Dermis blood vessel endothelial cell (primary cell): ENCODE measurements at places on chromosomes 16 and 17.

- DNase-seq: no peak
Measured at GRCh38 chr17:12422651-12423050, 243.0 kb upstream of the MYOCD start.

- DNase-seq: peak; percentile 100
Measured at GRCh38 chr16:30657866-30658730, at the start of gene FBRS. TSS of gene FBRS (plus strand) at chr16:30658431. CDS start at chr16:30659519, 1,088 bp downstream.

DNA sequence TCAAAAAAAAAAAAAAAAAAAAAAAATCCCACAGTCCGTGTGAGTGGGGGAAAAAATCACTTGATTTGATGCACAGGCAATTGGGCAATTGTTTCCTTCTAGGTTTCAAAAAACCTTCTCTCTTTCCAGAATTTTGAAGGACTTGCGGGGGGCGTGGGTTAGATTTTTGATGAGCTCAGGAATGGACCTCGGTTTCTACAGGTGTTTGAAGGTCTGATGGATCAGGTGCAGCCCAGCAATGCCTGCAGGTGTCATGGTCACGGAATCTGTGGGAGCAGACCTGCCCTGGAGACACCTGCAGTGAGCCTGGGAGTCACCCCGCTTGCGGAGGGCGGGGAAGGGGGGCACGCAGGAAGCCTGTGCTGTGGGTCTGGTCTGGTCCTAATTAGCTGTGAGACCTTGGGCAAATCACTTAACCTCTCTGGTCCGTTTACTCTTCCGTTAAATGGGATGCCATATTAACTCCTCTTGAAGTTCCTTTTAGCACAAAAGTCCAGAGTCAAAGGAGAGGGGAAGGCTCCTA lies 174.2 kb downstream of the IRF8 start:
- DNase-seq: no peak

GRCh38 chr17:37640015-37640414 lies 3.2 kb downstream of the DDX52 start:
- DNase-seq: peak; percentile 5

DNA sequence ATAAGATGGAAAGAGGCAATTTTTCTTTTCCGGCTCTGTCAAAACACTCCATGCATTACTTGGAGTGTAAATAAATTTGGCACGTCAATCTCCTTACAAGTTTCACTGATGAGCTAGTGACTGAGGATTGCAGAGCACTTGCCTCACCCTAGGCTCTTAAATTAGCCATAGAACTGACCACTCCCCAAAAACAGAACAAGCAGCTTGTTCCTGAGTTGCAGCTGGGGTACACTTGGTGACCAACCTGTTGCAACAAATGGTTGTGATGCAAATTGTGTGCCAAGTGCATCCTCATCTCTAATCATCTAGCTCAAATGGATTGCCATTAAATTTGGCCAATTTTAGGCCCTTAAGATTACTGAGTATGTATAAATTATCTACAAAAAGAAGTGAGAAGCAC lies 67.0 kb downstream of the CACNG1 start:
- DNase-seq: no peak

GRCh38 chr17:74704544-74704943 lies 8.2 kb downstream of the CD300LF start:
- DNase-seq: no peak

GRCh38 chr16:84045001-84045817 lies 2.6 kb upstream of the SLC38A8 start:
- no peak for DNase-seq

- DNase-seq: no peak
Measured at GRCh38 chr17:20993863-20994778, 48.7 kb downstream of the USP22 start.

- no peak for DNase-seq
Measured at GRCh38 chr17:72991651-72992050, 100.8 kb downstream of the SLC39A11 start.

DNA sequence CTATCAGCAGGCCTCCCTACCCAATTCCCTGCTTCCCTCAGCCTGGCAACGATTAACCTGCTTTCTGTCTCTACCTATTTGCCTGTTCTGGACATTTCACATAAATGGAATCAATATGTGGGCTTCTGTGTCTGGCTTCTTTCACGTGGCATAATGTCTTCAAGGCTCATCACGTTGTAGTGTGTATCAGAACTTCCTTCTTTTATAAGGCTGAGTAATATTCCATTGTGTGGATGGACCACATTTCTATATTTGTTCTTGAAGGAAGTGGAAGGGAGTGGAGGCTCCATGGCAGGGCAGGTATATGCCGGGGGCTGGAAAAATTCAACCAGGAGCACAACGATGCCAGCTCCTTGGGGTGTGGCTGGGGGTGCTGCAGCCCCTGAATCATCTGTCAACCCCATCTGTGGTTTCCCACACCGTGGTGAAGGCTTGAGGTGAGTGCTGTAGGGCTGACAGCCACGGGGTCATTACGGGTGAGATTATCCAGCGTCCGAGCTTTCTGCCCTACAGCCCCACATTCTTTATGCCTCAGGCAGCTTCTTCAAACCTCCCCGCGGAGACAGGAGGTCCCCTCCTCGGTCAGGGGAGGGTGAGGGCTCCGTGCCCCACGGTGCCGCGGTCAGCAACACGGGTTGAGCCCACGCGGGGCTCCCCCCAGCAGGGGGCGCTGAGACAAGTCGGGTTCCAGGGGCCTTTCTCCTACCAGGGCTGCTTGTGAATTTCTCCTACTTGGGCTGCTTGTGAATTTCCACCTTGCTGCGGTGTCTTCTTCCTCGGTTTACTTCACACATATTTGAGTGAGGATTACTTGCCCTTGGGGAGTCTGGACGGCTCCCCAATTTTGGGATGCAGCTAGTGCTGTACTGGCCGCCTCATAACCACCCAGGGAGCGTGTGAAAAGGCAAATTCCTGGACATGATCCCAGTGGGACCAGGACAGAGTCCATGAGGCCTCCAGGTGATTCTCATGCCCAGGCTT lies 18.3 kb upstream of the WFIKKN2 start:
- DNase-seq: peak; percentile 50

- DNase-seq: no peak
Measured at GRCh38 chr17:31515267-31515666, 123.8 kb downstream of the RAB11FIP4 start.

- DNase-seq: no peak
Measured at GRCh38 chr17:48720266-48721008, 1.9 kb downstream of the PRAC1 start.

GRCh38 chr16:68297908-68298307 lies 12.8 kb downstream of the SLC7A6OS start:
- DNase-seq: peak; percentile 46

DNA sequence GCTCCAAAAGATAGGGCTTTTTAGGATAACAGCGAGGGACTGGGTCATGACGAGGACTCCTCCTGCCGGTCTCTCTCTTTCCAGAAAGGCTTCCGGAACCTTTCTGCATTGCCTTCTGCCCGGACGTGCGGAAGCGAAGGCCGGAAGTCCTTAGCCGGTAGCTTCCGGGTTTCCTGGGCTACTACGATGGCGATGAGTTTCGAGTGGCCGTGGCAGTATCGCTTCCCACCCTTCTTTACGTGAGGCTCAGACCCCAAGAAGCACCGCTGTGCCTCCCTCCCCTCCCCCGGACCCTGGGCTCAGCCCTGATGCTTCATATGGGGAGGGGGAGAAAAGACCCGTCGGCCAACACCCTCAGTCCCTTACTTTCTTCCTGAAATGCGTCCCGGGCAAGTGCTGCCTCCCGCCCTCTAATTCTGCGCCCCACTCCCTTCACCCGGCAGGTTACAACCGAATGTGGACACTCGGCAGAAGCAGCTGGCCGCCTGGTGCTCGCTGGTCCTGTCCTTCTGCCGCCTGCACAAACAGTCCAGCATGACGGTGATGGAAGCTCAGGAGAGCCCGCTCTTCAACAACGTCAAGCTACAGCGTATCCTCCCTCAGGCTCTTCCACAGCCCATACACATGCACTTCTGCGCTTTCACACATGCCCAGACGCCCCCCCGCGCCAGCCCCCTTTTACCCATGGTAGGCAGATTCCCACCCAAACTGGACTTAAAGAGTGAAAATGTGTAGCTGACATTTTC lies at the start of gene VPS25:
TSS of gene VPS25 (plus strand) at position 160 of the 746 bp plus-strand sequence. CDS start at position 187, 27 bp downstream.
- DNase-seq: peak; percentile 70

- peak; percentile 41 for DNase-seq
Measured at GRCh38 chr16:11742093-11742535, 543 bp downstream of the TXNDC11 start.

DNA sequence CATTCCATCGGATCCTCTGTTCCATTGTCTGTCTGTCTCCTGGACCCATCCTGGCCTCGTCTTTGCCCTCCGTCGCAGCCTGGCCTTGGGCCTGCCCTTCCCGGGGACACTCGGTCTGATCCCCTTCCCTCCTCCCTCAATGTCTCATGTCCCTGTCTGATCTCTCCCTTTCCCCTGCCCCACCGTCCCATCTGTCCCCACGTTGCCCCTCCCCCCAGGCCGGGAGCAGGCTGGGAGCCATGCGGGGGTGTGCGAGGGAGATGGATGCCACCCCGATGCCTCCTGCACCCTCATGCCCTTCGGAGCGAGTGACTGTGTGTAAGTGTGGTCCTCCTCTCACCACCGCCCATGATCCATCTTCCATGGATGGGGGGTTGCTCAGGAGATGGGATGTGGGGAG lies 5.3 kb upstream of the ATP2A1 start:
- no peak for DNase-seq

- DNase-seq: no peak
Measured at GRCh38 chr17:37671028-37671823, 28.0 kb upstream of the DDX52 start.

DNA sequence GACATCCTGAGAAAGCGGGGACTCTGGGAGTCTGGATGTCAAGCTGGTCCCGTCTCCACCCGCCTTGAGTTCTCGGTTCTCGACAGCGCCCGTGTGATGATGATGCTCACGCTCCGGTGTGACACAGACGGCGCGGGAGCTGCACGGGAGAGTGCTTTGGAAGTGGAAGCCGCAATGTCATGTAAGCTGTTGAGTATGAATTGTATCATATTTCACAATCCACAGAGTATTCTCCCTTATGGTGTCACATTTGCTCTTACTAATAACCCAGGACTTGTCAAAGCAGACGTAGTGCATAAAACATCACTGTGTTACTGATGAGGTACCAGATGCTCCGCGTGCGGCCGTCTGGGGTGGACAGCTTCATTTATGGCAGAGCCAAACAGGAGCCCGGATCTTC lies 217.5 kb upstream of the CHMP6 start:
- DNase-seq: no peak

DNA sequence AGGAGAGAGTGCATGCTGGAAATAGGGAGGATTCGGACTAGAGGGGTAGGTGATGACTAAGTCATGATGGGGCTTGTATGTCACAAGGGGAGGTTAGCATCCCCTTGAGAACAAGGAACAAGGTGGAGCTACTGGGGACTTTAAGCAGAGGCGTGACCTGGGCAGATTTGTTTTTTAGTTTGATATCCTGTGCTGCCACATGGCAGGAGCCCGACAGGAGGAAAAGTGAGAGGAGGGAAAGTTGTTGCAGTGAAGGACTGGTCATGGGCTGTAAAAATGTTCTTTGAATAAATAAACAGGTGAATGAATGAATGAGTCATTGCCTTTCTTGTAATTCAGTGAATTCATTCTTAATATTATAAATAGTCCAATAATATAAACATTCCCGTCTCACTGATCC lies 365.1 kb upstream of the CDH5 start:
- no peak for DNase-seq

DNA sequence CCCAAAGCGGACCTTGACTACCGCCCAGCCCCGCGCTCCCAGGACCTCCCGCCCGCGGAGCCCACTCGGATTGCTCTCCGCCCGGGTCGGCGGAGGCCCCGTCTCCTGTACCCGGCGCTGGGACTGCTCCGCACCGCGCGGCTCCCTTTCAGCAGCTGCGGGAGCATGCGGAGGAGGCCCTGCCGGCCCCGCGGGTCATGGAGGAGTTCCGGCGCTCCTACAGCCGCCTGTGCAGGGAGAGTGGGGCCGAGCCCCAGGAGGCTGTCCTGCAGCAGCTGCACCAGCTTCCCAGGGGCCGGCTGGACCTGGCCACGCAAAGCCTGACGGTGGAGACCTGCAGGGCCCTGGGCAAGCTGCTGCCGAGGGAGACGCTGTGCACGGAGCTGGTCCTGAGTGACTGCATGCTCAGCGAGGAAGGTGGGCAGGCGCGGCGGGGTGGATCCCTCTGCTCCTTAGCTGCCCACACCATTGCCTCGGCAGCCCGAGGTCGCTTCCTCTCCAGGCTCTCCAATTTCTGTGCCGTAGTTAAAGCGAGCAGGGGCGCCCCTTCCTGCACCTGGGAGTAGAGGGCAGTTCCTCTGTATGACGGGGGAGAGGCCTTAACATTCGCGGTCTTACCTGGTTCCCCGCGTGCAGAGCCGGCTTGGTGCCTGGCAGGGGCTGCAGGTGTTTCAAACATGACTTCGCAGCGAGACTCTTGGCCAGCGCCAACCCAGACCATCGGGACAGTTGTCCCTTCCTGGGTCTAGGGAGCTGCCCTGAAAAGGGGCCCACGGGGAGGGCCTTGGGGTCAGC lies 539 bp downstream of the LRRC45 start:
- DNase-seq: peak; percentile 33

- no peak for DNase-seq
Measured at GRCh38 chr16:73418691-73419090, 370.8 kb upstream of the ZFHX3 start.

DNA sequence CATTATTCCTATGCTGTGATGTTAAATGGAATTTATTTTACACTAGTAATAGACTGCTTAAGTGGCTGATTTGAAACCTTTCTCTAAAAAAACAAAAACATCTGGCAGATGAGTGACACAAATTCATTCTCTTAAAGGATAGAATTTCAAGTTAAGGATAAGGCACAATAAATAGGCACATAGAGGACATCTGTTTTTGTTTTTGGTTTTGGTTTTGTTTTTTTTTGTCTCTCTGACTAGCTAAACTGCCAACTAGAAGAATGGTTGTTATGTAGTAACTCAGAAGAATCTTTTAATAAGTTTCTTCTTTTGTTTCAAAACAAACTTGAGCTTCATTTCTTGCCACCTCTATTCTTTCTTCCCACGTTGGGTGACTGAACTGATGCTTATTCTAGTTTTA lies 5.1 kb upstream of the VPS4A start:
- DNase-seq: no peak

GRCh38 chr17:59525668-59526067 lies 39.7 kb upstream of the DHX40 start:
- no peak for DNase-seq

DNA sequence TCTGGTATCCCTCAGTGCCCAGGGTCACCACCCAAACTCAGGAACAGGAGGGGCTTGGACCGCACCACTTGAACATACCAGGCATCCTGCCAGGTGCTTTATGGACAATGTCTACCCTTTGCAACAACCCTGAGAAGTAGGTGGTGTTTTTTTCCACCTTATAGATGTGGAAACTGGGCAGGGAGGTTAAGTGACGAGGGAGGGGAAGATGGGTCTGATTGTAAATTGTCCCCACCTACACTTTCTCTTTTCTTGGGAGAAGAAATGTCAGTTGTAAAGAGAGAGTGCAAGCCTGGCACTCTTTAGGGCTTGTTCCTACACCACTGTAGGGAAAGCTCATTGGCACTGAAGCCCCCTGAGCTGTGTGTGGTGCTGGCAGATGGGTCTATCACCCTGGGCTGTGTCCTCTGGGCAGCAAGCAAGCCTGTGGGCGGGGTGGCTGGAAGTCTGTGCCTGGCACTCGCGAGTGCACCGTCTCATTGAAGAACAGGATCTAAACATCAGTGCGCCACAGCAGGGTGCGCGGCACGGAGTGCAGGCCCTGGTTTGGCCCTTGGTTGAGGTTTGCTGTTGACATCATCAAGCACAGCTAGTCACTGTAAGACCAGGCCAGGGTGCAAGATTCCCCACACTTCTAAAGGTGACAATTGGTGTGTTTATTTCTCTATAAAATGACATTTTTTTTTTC lies 15.1 kb downstream of the NOD2 start:
- no peak for DNase-seq
